ENCODE measurements at places on chromosomes 1 and 21.
A peak's percentile ranks its signal among the peaks of the same experiment; 100 is the strongest.

- no peak for DNase-seq
Observed at GRCh38 chr1:221720545-221720944, 21.3 kb downstream of the DUSP10 start.

- DNase-seq, result no peak
Observed at GRCh38 chr1:17227358-17227915, 21.5 kb upstream of the PADI3 start.

DNA sequence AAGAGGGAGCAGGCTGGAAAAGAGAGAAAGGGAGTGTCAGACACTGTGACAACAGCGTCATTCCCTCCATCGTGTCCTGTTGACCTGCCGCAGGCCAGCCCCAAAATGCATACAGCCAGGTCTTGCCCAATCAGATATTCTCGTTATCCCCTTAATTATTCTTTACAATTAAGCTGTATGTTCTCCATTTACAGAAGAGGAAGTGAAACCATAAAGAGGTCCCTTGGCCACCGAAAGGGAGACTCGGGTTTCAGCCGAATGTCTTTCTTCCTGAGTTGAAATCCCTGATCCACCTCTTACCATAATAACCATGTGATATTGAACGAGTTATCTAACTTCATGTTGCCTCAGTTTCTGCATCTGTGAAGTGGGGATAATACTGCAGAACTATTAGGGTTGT is 70.5 kb downstream of the IGSF21 start:
- DNase-seq, result no peak

DNA sequence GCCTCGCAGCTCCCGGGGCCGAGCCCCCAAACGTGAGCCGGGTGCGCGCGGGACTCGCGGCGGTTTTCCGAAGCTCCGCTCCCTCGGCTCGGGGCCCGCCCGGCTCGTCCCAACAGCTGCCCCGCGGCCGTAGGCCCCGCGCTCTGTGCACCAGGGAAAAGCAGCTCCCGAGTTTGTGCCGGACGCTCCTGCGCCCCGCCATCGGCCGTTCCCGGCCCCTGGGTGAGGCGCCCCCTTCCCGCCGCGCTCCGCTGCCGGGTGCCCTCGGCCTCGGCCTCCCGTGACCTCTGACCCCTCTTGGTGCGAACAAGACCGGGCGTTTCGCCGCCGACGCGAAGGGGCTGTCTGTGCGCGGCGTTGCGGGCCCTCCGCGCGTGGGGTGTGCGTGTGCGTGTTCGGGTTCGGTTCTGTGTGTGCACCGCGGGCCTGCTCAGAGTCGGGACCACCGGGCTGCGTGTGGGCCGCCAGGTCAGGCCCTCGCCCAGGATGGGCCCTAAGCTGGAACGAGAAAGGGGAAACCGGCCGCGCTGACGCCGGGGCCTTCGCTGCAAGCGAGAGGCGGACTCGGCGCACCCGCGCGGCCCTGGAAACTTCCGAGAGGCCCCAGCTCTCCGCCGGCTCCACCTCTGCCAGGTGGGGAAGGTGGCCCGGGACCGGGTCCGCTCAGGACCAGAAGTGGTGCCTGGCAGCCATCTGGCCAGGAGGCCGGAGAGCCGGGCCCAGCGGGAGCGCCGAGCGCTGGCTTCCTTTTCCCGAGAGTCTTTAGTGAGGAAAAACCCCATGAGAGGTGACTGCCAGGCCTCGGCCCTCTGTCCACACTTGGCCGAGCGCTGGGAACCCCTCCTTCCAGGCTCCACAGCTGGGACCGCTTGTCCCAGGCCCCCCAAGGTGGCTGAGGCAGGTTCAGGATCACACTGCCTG is 1.9 kb downstream of the PRDM16 start:
- no peak for DNase-seq

DNA sequence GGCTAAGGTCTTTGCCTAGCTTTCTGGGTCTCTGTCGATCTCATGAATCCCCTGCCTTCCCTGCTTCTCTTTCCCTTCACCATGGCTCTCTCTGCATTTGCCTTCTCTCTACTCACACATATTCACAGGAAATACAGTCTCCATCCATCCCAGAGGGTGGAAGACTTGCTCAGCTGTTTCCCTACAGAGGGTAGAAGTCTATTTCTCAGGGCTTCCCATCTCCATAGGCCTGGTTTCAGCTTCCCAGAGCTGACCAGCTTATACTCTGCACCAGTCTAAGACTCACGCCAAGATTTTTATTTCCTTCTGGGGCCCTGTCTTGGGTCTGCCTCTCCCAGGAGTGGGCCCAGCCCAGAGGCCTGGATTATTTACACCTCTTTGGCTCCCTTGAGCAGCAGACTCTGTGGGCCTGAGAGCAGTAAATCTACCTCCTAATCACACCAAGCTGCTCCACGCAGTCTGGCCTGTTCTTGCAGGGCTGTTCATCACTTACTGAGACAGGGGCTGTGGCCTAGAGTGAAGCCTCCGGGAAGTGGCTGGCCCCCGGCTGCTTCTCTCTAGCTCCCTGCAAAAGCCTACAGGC is 102.5 kb downstream of the PLXNA2 start:
- no peak for DNase-seq

- DNase-seq, result no peak
Observed at GRCh38 chr21:26461500-26461899, 111.6 kb downstream of the CYYR1 start.

- DNase-seq, result no peak
Observed at GRCh38 chr1:41646186-41646585, 161.7 kb upstream of the EDN2 start.

DNA sequence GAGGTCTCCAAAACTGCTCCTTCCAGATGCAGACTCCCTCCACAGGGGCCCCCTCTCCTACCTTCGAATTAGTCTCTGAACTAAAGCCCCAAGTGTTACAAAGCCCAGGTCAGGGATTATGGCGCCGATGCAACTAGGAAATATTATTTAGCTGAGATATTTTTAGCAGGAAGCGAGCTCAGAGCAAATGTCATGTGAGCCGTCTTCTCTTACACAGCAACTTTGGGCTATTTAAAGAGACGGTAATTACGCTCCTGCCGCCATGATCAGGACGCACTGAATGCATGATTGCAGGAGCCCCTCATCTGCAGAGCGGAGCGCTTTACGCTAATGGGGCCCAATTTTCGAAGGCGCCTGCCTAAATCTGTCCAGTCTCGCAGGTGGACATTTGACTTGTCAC is 55.3 kb upstream of the TARDBP start:
- DNase-seq, result no peak

- DNase-seq, result peak; percentile 71
Observed at GRCh38 chr1:205488074-205488723, 16.3 kb upstream of the CDK18 start.

GRCh38 chr1:8481650-8482380 is 163.9 kb downstream of the SLC45A1 start:
- peak; percentile 43 for DNase-seq

- peak; percentile 99 for DNase-seq
Observed at GRCh38 chr1:186974774-186975181, 146.0 kb downstream of the PLA2G4A start.

DNA sequence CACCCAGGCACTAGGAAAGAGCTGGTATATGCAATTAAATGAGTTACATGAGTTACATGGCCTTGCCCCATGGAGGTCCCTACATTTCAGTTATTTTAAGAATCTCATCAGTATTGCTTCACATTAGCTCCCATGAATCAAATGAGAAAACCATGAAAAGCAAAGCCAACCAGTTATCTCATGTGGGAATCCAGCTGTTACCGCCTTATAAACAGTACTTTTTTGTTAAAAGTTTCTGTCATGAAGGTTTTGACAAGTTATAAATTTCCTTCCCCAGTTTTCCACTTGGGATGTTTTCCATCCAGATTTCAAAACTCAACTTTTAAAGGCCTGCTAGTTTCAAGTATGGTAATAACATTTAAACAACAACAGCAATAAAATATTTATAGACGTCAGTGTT is 544.8 kb downstream of the NUF2 start:
- DNase-seq, result peak; percentile 63

- peak; percentile 47 for DNase-seq
Observed at GRCh38 chr1:13775459-13775858, 75.5 kb downstream of the PRDM2 start.

- DNase-seq, result peak; percentile 25
Observed at GRCh38 chr1:230814949-230815692, 53.2 kb downstream of the C1orf198 start.

GRCh38 chr1:225319871-225320270 is 108.0 kb downstream of the LBR start:
- no peak for DNase-seq

DNA sequence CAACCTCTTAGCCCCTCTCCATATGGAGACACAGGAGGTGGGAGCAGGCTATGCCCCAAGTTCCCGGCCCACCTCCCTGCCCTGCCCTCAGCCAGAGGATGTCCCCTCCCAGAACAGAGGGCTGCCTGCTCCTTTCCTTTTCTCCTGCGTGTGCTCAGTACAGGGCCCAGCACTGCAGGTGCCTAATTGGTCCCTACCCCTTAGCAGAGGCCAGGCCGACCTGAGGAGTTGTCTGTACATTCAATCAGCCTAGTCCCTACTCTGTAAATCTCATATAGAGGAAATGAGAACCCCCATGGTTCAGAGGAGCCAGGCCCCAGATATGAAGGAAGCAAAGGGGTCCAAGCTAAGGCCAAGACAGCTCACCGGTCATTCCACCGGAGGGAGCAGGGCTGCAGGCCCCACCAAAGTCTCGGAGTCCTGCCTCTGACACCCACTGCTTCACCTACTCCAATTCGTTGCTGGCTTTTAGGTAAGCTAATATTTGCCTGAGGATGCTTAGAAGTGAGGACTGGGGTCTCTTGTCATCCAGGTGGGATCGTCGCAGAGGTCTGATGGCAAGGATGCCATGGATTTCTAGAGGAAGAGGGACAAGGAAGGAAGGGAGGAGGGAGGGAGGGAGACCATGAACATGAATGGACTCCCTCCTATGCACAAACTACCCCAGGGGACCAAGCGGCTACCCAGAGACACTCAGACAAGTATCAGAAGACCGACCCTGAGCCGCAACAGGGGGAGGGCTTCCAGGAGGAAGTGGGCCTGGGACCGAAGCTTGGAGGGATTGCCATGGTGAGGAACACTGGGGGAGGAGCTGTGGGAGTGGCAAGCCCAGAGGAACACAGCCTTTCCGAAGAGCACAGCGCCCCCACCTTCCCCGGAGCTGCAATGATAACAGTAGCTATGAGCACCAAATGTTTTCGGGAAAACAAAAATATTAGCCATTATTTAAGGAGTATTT is 30.4 kb upstream of the FOXO6 start:
- DNase-seq, result no peak

- peak; percentile 56 for DNase-seq
Observed at GRCh38 chr1:24558902-24559791, 3.3 kb downstream of the NCMAP start.

DNA sequence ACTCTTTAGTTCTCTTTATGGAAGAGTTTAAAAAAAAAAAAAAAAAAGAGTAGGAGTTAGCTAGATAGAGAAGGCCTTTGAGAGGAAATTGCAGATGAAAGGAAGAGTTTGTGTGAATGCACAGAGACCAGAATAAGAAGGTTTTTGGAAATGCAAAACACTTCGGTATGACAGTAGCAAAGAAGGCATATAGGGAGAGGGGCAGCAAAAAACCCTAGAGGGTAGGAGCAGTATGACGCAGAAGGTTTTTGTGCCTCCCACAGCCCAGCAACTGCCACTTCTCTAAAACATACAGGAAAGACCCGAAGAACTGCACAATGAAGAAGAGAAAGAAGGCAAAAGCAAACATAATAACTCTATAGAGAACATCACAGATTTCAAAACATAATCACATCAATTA is 84.3 kb downstream of the WDR64 start:
- DNase-seq, result no peak

DNA sequence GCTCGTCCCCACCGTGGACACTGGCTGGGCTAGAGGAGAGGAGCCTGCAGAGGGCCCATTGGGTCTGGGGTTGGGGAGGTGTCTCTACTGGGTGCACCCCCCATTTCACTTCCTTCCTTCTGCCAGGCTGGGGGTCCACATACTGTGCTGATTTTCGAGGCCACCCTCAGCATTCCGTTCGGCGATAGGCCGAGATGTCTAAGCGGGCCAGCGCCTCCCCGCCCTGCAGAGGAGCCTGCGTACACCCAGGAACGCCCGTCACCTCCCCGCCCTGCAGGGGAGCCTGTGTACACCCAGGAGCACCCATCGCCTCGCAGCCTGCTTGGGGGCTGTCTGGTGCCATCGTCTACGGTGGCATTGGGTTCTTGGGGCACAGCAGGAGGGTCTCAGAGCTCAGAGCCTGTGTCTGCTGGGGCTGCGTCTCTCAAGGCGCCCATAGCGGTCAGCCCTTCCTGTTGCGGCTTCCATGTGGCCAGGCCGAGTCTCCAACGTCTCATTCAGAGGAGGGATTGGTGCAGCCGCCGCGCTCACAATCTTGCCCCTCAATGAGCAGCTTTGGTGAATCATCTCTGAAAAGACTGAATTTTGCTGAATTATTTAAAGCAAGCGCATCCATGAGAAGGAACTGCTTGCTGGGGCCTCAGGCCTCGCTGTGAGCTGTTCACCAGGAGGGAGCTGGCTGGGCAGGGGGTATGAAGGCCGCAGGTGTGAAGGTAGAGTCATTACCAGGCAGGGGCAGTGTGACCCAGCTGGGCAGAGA is 30.7 kb upstream of the AGPAT3 start:
- DNase-seq, result no peak

Data from fibroblast of the aortic adventitia (primary cell).